ENCODE measurements at places on chromosomes 2 and 18. TPM values are rescaled to one million over a fixed set of nuclear protein-coding genes. Genes with fewer than 3 reads are reported as not detected.
A peak's percentile ranks its signal among the peaks of the same experiment; 100 is the strongest.

Gene NEU4
- not detected for total RNA-seq

Gene FSIP2
- not detected for total RNA-seq

Gene TFCP2L1
- total RNA-seq = not detected

Gene SERPINB10
- not detected for total RNA-seq

Gene MYL1
- total RNA-seq = not detected

Gene DTNB
- 6.9 TPM for total RNA-seq

DNA sequence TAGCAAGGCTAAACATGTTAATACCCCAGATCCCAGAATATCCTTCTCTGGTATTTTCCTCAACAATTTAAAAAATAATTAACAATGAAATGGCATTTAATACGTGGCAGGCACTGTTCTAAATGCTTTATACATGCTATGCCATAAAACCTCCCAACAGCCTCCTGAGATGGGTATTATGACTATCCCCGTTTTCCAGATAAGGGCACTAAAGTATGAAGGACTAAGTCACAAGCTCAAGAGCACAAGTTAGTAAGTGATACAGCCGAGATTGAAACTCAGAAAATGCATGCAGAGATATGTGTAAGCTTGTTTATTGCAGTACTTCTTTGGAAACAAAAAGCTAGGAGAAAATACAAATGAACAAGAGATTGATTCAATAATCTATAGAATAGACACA lies 8.0 kb downstream of the ABCB11 start:
- no peak for DNase-seq
- H3K27ac ChIP-seq = no peak overlapping the region
- H3K4me3 ChIP-seq = no peak overlapping the region
- H3K36me3 ChIP-seq = no peaks in the 10 kb centered on the region

DNA sequence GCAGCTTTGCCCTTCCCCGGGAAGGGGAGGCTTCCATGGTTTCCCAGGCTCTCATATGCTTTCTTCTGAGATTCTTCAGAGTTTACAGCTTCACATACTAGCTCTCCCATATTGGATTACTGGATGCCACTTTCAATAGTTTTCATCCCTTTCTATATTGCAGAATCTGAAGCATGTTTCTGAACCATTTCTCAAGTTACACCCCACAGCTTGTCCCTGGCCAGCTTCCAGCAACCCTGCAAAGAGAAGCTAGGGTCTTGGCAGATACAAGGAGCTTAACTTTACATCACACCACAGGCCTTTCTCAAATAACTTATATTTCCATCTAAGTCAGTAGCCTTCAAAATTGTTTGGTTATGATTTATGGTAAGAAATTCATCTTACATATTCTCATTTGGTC lies 39.6 kb downstream of the LHCGR start:
- H3K4me3 ChIP-seq = no peak overlapping the region
- H3K36me3 ChIP-seq = no peaks in the 10 kb centered on the region
- DNase-seq = no peak

DNA sequence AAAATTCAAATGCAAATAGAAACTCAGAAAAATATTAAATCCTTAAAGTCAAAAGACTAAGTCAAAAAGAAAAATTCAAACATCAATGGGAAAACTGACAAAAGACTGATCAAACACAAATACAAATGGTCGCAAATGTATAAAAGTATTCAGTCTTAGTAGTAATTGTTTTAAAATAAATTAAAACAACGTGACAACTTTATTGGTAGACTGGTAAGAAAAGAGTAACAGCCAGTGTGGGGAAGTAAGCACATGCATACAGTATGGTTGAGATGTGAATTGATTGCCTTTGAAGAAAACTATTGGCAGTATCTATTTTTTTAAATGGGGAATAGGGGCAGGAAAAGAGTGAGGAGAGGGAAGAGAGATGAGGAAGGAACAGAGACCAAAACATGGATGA lies 9.8 kb downstream of the TMEM131 start:
- no peaks in the 10 kb centered on the region for H3K27me3 ChIP-seq
- peaks cover 5% of the 10 kb centered on the region for H3K4me1 ChIP-seq
- no peak overlapping the region for H3K27ac ChIP-seq
- DNase-seq = no peak
- no peak overlapping the region for H3K4me3 ChIP-seq

GRCh38 chr2:197307933-197308521 lies 2.6 kb downstream of the ANKRD44 start:
- H3K36me3 ChIP-seq = peaks cover 5% of the 10 kb centered on the region
- H3K4me1 ChIP-seq = peaks cover 85% of the 10 kb centered on the region
- H3K27ac ChIP-seq = peak overlapping the region; percentile 92
- H3K27me3 ChIP-seq = no peaks in the 10 kb centered on the region

GRCh38 chr2:3959372-3959771 lies 256.0 kb downstream of the DCDC2C start:
- H3K27me3 ChIP-seq = no peaks in the 10 kb centered on the region
- peak; percentile 69 for DNase-seq
- no peak overlapping the region for H3K4me3 ChIP-seq
- H3K4me1 ChIP-seq = no peaks in the 10 kb centered on the region
- no peak overlapping the region for H3K27ac ChIP-seq

DNA sequence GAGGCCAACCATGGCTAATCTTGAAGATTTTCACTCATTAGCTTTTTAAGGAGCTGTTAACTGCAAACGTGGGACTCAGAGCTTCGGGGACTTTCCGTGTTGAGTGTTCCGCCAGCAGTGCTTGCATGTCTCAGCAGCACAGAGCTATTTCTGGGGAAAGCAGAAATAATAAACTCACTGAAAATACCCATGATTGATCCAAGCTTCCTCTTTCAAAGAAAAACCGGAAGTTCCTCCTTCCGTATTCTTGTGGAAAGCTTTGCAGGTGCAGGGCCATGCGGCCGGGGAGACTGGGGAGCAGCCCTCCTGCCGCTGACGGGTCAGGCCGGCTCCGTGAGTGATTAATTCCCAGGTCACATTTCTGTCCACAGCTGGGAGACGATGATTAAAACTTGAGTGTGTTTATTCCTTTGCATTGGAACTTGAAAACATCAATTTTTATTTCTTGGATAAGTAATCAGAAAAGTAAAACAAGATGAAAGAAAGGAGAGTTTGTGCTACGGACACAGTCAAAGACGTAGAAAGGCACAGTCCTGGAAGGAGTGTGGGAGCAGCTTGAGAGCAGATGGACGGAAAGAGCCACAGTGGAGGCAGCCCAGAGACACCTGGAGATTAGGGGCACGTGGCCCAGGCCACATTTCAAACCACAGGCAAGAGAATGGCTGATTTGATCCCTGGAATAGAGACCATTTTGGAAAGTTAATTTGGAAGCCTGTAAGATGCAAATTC lies 54.2 kb upstream of the CTDP1 start:
- H3K27me3 ChIP-seq = no peaks in the 10 kb centered on the region
- H3K4me1 ChIP-seq = peaks cover 38% of the 10 kb centered on the region
- H3K4me3 ChIP-seq = peak overlapping the region; percentile 31
- H3K27ac ChIP-seq = peak overlapping the region; percentile 60
- peak; percentile 97 for DNase-seq

GRCh38 chr18:10437837-10438236 lies 16.6 kb upstream of the APCDD1 start:
- H3K27ac ChIP-seq = no peak overlapping the region
- no peak for DNase-seq
- H3K4me1 ChIP-seq = peaks cover 26% of the 10 kb centered on the region
- no peaks in the 10 kb centered on the region for H3K36me3 ChIP-seq
- H3K27me3 ChIP-seq = no peaks in the 10 kb centered on the region
- no peak overlapping the region for H3K4me3 ChIP-seq

- no peak overlapping the region for H3K27ac ChIP-seq
- H3K4me1 ChIP-seq = peaks cover 9% of the 10 kb centered on the region
- no peaks in the 10 kb centered on the region for H3K27me3 ChIP-seq
- no peak overlapping the region for H3K4me3 ChIP-seq
Measured at GRCh38 chr2:47345590-47345924, 57.4 kb upstream of the MSH2 start.

DNA sequence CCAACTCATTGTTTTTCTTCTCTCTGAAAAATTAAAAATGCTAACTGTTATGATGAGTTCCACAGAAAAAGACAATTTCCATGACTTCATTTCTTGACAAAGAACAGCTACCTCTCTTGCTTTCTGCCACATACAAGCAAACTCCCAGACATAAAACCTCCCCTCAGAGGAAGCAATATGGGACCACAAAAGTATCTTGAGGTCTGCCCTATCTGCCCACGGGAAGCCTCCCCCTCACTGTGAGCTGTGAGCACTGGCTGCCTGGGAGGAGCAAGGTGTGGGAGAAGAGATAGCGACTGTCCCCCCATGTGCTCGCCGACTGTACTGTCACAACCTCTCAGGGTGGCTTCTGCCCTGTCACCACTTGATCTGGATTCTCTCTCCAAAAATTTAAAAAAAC lies 69.7 kb upstream of the NRP2 start:
- 0 out of 2 replicates have a peak, but pooled peaks cover 3% of the 10 kb centered on the region for H3K27me3 ChIP-seq
- H3K4me3 ChIP-seq = no peak overlapping the region
- no peak for DNase-seq
- peaks cover 16% of the 10 kb centered on the region for H3K4me1 ChIP-seq
- no peaks in the 10 kb centered on the region for H3K36me3 ChIP-seq

DNA sequence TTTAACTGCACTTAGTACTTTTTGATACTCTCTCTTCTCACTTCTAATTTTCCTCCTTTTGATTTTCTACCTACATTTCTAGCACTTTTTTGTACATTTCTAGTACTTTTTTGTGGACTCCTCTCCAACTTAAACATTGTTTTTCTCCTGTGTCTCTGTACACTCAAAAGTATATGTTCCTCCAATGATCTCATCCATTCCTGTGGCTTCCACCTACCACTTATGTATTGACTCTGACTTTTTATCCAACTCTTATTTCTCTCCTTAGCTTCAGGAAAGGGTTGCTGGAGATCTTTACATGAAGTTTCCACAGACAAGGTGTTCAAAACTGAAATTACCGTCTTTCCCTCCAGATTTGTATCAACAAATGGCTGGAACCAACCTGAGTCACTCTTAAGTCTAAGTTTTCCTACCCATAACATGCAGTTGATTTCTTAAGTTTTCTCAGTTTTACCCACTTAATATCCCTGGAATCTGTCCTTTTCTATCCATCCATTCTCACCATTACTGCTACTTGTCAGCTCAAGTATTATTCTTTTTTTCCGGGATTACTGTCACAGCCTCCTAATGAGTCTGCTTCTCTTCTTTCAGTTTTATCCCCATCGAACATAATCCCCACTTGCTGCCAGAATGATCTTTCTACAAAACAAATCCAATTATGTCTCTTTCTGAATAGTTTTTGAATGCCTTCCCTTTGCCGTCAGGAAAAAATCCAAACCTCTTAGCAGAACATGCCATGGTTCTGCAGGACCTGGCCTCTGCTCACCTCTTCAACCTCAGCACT lies 22.6 kb upstream of the PELI1 start:
- H3K27ac ChIP-seq = no peak overlapping the region
- H3K4me3 ChIP-seq = no peak overlapping the region
- DNase-seq = no peak
- no peaks in the 10 kb centered on the region for H3K27me3 ChIP-seq

DNA sequence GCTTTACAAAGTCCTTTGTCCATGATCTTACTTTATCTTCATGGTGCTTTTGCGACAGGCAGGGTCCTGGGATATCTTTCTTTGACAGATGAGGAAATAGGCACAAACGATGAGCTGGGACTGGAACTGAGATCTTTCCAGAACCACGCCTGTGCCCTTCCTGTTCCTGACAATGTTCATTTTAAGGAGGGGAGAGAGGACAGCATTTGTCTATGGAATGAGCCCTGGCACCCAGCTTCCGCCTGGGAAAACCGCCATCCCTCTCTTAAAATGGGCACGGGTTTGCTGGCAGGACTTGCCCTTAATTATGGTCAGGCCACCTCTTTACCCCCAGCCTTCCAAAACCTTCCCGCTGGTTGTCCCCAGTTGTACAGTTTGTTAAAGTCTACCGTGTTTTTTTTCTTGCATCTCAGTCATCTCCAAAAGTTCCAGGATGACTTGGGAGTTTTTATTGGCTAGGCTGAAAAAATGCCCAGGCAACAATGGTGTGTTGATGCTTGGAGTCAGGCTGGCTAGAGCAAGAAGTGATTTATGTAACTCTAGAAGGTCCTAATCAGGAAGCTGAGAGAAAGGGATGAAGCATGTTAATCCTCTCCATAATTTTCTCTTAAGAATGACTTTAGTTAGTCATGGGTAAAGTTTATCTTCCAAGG lies 264.9 kb upstream of the EPAS1 start:
- no peak for DNase-seq
- no peak overlapping the region for H3K4me3 ChIP-seq
- H3K36me3 ChIP-seq = no peaks in the 10 kb centered on the region

DNA sequence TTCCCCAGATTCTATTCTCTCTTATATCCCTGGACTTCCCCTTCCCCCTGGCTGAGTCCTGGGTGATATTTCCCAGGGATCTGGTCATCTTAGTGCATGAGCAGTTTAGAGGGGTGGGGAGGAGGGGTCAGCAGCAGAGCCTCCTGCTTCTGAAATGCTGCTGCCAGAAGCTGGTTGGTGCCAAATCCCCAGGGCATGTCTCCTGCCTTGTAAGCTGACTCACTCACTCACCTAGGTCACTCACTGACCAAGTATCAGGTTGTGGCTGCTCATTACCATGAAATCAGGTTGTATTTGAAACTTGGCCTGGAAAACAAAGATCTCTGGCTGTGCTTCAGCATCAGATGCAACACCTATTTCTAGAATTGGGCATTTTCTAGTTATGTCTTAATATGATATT lies 14.3 kb downstream of the GPR39 start:
- no peak overlapping the region for H3K4me3 ChIP-seq
- H3K4me1 ChIP-seq = peaks cover 10% of the 10 kb centered on the region
- H3K36me3 ChIP-seq = no peaks in the 10 kb centered on the region
- no peaks in the 10 kb centered on the region for H3K27me3 ChIP-seq

- DNase-seq = no peak
- no peaks in the 10 kb centered on the region for H3K27me3 ChIP-seq
- H3K4me3 ChIP-seq = no peak overlapping the region
- no peak overlapping the region for H3K27ac ChIP-seq
Measured at GRCh38 chr18:45680066-45680690, 43.8 kb upstream of the SLC14A1 start.

GRCh38 chr2:36731941-36732672 lies 35.6 kb downstream of the VIT start:
- no peaks in the 10 kb centered on the region for H3K27me3 ChIP-seq
- H3K36me3 ChIP-seq = no peaks in the 10 kb centered on the region
- H3K27ac ChIP-seq = no peak overlapping the region
- no peak for DNase-seq
- H3K4me1 ChIP-seq = no peaks in the 10 kb centered on the region

DNA sequence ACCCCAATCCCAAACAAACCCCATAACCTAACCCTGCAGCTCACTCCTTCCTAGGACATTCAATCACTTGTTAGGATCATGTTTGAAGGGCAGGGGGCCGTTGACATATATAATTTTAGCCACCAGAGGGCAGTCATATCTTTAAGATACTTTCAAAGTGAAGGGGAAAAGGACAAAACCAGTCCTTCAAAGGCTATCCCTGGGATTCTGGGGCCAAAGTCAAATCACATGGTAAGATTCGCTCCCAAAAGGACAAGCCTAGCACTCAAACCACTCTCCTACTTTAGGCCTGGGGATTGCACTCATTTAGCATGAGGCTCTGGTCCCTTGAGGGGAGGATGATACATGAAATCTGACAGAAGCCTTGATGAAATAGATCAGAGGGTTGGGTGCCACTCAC lies 44.6 kb downstream of the HAUS1 start:
- 0 out of 2 replicates have a peak, but pooled peaks cover 2% of the 10 kb centered on the region for H3K4me1 ChIP-seq
- DNase-seq = peak; percentile 82
- no peaks in the 10 kb centered on the region for H3K27me3 ChIP-seq
- H3K36me3 ChIP-seq = no peaks in the 10 kb centered on the region
- no peak overlapping the region for H3K27ac ChIP-seq
